EH (cell line): ENCODE measurements at places on chromosomes 2 and 18.

GRCh38 chr2:172722481-172722880, 13.2 kb upstream of the RAPGEF4 start:
- no peak for DNase-seq

- no peak for DNase-seq
Observed at GRCh38 chr2:88696611-88697010, 5.1 kb downstream of the RPIA start.

GRCh38 chr2:44959855-44960254, 18.4 kb downstream of the SIX3 start:
- DNase-seq = no peak

- DNase-seq = no peak
Observed at GRCh38 chr2:44937688-44938240, 3.7 kb upstream of the SIX3 start.

DNA sequence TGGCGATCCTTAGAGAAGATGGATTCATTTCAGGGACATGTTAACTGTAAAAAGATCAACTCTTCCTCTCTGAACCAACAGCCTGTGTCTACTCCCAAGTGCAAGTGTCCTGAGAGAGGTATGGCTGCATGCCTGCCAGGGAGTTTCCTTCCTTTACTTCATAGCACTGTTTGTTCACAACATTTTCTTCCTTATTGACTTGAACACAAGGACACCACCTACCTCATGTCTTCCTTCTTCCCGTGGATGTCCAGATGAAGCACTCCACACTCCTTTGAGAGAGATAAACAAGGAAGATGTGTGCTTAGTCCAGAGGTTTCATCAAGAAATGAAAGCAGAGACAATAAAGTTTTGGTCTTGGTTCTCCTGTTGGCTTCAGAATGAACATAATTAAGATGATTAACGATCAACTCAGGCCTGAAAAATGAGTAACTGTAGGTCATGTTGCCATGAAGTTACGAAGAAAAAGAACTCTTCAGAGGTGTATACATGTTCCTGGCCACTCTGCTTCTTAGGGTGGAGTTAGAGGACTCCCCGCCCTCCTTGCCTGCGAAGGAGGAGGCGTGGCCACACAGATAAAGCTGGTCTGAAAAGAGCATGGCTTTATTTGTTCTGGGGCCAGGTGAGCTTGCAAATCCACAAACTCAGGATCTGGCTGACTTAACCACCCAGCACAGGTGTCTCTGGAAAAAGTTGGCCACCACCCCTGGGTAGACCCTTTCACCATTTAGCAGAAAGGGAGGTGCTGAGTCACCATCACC, 155.0 kb upstream of the KCTD1 start:
- no peak for DNase-seq

DNA sequence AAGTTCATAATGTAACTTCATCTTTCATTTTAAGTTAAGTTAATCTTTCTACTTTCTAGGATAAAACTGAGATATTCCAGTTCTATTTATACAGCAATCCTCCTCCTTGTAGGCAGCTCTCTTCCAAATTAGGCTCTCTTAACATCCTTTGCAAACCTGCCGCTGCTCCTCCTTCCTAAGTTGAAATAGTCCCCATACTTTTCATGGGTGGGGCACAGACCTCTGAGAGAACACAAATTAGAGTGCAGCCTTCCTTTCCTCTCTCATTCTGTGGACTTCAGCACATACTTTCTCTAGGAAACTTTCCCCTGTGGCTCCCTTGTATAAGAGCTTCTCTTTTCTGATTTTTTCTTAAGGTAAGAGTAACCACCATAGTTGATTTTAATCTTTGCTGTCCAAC, 28.3 kb downstream of the TWSG1 start:
- DNase-seq = peak; percentile 62

- DNase-seq = peak; percentile 46
Observed at GRCh38 chr2:70089220-70089982, 2.1 kb downstream of the PCBP1 start.

GRCh38 chr2:39779341-39779851, 338 bp upstream of the THUMPD2 start:
- no peak for DNase-seq

- no peak for DNase-seq
Observed at GRCh38 chr2:159013103-159013502, 44.7 kb downstream of the TANC1 start.

DNA sequence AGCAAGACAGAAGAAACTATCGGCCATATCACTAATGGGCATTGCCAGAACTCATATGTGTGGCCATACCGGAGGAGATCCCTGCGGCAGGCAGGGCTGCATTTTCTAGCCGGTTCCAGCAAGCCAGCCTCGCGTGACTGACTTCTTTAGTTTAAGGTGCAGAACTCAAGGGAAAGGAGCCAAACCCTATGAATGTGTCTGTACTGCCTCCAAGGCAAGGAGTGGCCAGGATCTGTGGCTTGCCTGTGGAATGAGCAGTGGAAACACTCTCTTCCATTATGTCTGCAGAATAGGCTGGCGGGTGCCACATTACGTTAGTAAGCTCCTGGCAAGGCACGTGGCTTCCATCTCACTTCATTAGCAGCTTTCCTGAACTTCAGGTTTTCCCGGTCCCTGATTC, 137.6 kb downstream of the ATL2 start:
- peak; percentile 50 for DNase-seq

DNA sequence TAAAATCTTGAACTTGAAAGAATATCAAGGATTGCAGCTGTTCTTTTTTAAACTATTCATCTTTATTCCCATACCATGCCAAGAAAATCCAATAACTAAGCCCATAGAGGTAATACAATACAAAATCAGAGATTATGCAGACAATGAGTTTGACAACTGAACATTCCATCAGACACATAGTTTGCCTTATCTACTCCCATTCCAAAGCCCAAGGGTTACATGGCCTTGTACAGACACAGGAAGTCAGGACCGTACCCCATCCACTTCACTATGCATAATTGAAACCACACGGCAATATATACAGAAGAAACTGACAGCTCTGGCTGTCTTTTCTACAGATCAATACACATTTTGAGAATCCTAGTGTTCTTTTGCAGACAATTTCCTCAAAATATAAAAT, 181.3 kb downstream of the TMX3 start:
- DNase-seq = peak; percentile 34

- no peak for DNase-seq
Observed at GRCh38 chr2:109269706-109270504, 140.9 kb downstream of the SH3RF3 start.

DNA sequence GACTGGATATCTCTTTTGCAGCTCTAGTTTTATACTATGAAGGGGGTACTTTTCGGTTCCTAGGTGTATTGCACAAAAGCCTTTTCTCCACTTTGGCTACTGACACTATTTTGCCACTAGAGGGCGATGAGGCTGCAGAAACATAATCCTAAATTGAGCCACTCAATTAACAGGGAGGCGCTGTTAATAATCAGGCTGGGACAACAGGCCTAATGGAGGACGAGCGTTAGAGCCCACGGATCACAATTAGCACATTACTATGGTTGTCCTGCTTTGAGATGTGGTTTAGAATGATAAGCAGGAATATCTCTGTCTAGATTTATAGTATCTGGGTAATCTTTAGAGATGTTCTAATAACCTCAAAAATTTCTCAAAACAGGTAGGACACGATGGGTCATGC, 62.2 kb upstream of the PMAIP1 start:
- DNase-seq = peak; percentile 75

- no peak for DNase-seq
Observed at GRCh38 chr2:38251940-38252339, 125.1 kb downstream of the ATL2 start.

GRCh38 chr2:151277067-151277466, 12.4 kb downstream of the NMI start:
- no peak for DNase-seq

DNA sequence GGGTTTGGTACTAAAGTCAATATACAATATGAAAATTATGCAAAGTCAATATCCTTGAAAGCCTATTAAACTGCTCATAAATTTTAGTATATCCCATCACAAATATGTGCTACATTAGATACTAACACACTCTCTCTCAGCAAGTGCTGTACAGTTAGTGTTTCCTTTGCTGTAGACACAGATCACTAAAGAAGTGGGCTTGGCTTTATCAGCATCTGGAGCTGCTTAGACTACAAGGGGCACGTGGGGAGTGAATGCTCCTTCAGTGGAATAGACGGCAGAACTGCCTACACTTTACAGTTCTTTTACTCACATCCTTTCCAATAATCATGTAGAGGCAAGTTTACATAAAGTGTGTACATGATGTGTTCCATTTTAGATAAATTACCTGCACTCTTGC, 26.0 kb upstream of the EFEMP1 start:
- no peak for DNase-seq

DNA sequence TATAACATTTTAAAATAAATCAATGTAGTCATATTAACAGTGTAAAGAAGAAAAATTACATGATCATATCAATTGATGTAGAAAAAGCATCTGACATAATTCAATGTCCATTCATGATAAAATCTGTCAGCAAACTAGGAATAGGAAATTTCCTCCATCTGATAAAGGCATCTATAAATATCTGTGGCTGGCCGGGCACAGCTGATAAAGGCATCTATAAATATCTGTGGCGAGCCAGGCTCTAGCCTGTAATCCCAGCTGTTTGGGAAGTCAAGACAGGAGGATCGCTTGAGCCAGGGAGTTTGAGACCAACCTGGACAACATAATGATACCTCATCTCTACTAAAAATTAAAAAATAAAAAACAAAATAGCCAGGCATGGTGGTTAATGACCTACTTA, 18.1 kb upstream of the RANBP2 start:
- DNase-seq = peak; percentile 36

DNA sequence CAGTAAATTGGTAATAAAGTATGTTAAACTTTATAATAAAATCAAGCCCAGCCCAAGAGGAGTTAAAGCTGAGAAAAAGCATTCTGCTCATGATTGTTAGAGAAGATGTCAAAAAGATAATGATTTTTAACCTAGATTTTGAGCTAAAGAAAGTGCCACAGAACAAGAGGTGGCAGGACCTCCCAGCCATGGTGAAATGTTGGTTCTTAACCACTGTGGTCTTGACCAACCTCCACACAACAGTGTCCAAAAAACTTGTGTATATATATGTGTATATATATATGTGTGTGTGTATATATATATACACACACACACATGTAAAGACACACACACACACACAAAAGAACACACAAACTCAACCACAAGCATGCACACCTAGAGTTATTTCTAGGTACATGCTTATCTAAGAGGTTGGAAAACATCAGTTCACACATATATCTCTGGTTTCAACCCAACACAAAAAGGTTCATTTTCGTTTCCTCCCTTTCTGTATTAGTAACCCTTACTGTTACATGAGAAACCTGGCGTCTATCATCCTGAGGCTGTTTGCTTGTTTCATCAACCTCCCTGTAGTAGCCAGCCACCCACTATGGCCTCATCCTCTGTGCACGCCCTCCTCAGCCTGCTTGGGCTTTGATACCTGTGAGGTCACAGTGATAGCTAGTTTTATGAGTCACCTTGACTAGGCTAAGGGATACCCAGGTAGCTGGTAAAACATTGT, 631.8 kb upstream of the ID2 start:
- no peak for DNase-seq

- no peak for DNase-seq
Observed at GRCh38 chr2:214800180-214800579, 9.3 kb downstream of the BARD1 start.

DNA sequence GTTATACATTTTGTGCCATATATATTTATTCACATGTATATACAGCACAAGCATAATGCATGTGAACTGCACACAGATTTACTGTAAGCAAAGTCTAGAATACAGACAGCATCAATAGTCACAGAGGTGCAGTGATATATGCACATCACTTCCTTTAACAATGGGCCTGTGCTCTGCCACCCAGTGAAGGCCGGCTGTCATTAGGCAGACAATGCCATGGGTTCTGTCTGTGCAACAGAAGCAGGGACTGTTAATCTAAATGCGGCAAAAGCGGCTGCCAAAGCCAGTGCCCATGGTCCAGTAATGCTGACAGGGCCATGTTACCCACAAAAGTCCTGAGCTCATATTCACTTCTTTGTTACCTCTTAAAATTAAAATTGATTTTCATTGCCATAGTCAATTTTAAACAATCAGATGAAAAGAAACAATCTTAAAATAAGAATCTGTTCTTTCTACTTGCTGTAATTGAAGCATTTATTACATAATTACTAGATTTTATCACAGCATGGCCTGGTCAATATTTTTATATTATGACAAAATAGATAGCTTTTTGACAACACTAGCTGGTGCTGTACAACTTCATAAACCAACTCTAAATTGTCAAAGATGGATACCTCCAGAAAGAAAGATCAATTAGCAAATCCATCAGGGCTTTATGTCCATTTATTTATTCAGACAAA, 232.0 kb downstream of the STK39 start:
- DNase-seq = no peak

- no peak for DNase-seq
Observed at GRCh38 chr2:173684896-173685459, 280.2 kb downstream of the SP3 start.

- DNase-seq = no peak
Observed at GRCh38 chr2:177393203-177393755, 706 bp downstream of the AGPS start.

- DNase-seq = no peak
Observed at GRCh38 chr18:60082790-60083189, 183.0 kb downstream of the PMAIP1 start.

DNA sequence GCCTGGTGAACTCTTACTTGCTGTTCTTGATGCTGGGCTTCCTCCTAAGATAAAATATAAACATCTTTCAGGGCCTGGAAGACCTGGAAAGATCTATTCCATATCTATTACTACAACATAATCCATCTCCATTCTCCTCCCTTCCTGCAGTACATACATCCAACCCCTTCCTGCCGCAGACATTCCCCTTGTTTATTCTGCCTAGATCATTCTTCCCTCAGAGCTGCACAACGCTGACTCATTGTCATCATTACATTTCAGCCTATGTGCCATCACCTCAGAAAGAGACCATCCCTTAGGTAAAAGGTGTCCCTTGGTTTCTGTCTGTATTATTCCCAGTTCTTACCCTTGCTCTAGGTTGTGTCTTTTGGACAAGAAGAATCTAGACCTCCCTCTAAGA, 2.5 kb upstream of the CDH7 start:
- DNase-seq = no peak

GRCh38 chr18:54616220-54616848, 25.3 kb downstream of the DYNAP start:
- no peak for DNase-seq

DNA sequence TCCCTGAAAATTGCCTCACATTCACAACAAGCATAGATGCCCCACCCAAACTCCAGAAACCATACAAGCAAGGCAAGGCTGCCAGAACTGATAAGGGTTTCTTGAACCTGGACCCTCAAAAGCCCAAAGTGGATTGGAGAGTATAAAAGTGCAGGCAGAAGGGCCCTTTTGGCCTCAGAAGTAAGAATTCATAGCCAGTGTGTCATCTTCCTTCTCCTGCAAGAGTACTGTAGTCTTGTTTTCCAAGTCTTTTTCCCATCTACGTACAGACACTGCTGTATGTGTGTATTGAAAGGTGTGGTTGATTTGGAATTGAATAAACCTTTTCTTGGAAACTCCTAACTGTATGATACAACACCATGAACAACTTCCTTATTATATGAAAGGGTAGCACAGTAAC, 46.8 kb downstream of the ZC3H15 start:
- DNase-seq = no peak

- DNase-seq = no peak
Observed at GRCh38 chr2:139369423-139370409, 589.5 kb upstream of the NXPH2 start.

- DNase-seq = peak; percentile 47
Observed at GRCh38 chr2:181407171-181407570, 50.0 kb upstream of the ITGA4 start.

GRCh38 chr2:119431976-119432850, 559 bp downstream of the TMEM37 start:
- peak; percentile 61 for DNase-seq

- no peak for DNase-seq
Observed at GRCh38 chr2:66109419-66109818, 325.5 kb upstream of the MEIS1 start.
